Osteoblast (primary cell): ENCODE measurements at places on chromosomes 4 and X. TPM values are rescaled to one million over a fixed set of nuclear protein-coding genes. Genes with fewer than 3 reads are reported as not detected.

- no peaks in the 10 kb centered on the region for H3K27me3 ChIP-seq
- no peak overlapping the region for H3K27ac ChIP-seq
- H3K4me3 ChIP-seq = no peak overlapping the region
- peaks cover 26% of the 10 kb centered on the region for H3K4me1 ChIP-seq
- no peak for DNase-seq
Measured at GRCh38 chr4:13887010-13887409, 259.5 kb upstream of the BOD1L1 start.

DNA sequence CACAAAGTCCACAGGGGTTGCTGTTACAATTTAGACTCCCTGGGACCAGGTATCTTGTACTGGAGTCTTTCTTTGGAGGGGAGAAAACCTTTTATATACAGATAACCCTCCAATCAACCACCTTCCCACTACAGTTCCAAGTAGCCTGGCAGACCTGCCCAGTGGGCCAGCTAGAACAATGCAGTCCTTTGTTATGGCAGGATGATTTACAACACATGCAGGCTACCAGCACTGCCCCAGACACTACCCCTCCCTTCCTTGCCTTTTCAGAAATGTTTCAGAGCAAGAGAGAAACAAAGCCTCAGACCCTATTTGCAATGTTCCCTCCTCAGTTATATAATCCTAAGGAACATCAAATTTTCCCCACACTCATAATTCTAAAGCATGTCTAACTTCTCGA lies 11.1 kb downstream of the RASL11B start:
- DNase-seq = no peak
- no peaks in the 10 kb centered on the region for H3K36me3 ChIP-seq

GLOD5 gene
- not detected in 2 replicates for total RNA-seq

- DNase-seq = no peak
- H3K4me1 ChIP-seq = no peaks in the 10 kb centered on the region
- no peaks in the 10 kb centered on the region for H3K27me3 ChIP-seq
- no peaks in the 10 kb centered on the region for H3K36me3 ChIP-seq
- no peak overlapping the region for H3K27ac ChIP-seq
Measured at GRCh38 chr4:28868841-28869240, 1851.3 kb upstream of the PCDH7 start.

RRH gene
- under 0.01 TPM in 1 of 2 replicates, not detected in the other for total RNA-seq
